ENCODE measurements at places on chromosomes 11 and 22. TPM values are rescaled to one million over a fixed set of nuclear protein-coding genes. Genes with fewer than 3 reads are reported as not detected.
A peak's percentile ranks its signal among the peaks of the same experiment; 100 is the strongest.

- no peak for DNase-seq
Measured at GRCh38 chr11:65868076-65868667, 4.4 kb downstream of the EFEMP2 start.

- DNase-seq = peak; percentile 82
Measured at GRCh38 chr22:50342651-50343540, at the start of gene PPP6R2. Gene PPP6R2, plus strand, starts transcription at chr22:50343327. Its CDS starts 50,582 bp downstream, at chr22:50393909.

- DNase-seq = no peak
Measured at GRCh38 chr22:39349967-39350726, at the start of gene SYNGR1. Gene SYNGR1, plus strand, starts transcription at chr22:39349991. Its CDS starts 20 bp downstream, at chr22:39350011.

DNA sequence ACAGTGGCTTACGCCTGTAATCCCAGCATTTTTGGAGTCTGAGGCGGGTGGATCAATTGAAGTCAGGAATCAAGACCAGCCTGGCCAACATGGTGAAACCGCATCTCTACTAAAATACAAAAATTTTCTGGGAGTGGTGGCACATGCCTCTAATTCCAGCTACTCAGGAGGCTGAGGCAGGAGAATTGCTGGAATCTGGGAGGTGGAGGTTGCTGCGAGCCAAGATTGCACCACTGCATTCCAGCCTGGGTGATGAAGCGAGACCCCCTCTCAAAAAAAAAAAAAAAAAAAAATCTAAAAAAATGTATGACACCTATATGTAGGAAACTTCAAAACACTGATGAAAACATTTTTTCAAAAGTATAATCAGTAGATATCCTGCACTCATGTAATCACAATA lies 242.7 kb upstream of the CHORDC1 start:
- DNase-seq = no peak

- no peak for DNase-seq
Measured at GRCh38 chr11:93902921-93903320, 52.5 kb upstream of the VSTM5 start.

- DNase-seq = no peak
Measured at GRCh38 chr11:122813176-122813893, 25.0 kb upstream of the CRTAM start.

DNA sequence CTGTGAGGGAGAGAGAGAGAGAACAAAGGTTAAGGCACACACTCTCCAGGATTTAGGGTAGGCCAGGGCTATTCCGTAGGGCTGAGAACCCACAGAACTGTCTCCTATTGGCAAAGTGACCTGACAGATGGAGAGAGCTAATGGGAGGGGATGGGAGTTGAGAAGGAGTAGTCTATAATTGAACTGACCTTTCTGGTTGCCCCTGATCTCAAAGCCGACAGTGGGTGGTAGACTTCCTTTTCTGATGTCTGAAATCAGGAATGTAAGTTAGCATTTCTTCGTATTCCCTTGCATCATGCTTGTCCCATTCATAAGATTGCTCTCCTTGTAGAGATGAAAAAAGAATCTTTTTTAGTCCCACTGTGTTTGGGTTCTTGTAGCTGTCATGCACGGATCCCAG lies 210.1 kb downstream of the NTM start:
- DNase-seq = no peak

The OR4A16 gene
- not detected for total RNA-seq

The TBX1 gene
- 0.09 TPM for total RNA-seq
